ENCODE measurements at places on chromosomes 2 and 18. TPM values are rescaled to one million over a fixed set of nuclear protein-coding genes. Genes with fewer than 3 reads are reported as not detected.

- no peak for DNase-seq
Measured at GRCh38 chr18:3447068-3447894, 2.7 kb upstream of the TGIF1 start.

The COBLL1 gene
- total RNA-seq, result not detected

DNA sequence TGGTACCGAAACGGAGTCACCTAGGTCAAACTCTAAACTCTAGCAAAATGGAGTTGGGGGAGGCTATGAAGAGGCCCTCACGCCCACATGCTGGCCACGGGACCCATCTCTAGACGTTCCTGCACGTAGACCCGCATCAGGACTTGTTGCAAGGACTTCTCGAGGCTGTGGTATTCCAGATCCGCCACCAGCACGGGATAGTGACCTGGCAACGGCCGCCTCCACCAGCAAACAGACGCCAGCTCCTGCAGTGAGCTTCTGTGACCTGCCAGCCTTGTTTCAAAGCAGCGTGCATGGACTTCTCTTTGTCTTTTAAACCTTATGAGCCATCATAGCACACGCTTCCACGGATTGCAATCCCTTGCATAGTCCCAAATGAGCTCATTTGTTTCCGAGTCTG, 40.3 kb upstream of the RALBP1 start:
- no peak for DNase-seq

The C2orf69 gene
- 19.2 TPM for total RNA-seq
